ENCODE measurements at places on chromosomes 1 and 21.

DNA sequence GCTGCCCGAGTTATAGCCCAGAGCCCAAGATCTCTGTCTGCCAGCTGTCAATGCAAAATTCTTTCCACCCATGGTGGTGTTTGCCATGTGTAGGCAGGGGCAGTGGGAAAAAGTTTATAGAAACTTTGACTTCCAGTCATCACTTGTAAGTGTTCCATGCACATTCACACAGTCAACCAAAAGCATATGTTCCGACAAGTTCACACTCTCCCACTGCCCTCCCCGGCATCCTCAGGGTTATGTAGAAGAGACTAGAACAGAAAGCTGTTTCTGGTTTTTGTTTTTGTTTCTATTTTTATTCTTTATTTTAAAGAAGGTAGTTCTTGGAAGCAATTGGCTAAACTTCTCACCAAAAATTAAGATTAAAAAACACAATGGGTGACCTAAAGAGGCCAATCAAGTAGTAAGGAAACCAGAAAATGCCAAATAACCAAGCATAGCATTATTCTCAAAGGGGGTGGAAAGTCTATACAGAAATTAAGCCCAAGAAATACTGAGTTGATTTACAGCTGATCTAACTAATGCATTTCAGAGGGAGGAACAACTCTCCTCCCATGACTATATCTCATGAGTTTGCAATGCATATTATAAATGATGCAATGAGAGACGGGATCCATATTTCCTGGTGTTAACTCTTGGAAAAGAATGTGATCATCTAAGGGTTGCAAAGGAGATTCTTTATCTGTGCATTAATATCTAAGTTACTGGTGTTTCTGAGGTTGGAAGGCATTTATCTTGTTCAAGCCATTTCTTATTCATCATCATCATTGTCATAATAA lies 91.5 kb upstream of the ETS2 start:
- no peak for DNase-seq

DNA sequence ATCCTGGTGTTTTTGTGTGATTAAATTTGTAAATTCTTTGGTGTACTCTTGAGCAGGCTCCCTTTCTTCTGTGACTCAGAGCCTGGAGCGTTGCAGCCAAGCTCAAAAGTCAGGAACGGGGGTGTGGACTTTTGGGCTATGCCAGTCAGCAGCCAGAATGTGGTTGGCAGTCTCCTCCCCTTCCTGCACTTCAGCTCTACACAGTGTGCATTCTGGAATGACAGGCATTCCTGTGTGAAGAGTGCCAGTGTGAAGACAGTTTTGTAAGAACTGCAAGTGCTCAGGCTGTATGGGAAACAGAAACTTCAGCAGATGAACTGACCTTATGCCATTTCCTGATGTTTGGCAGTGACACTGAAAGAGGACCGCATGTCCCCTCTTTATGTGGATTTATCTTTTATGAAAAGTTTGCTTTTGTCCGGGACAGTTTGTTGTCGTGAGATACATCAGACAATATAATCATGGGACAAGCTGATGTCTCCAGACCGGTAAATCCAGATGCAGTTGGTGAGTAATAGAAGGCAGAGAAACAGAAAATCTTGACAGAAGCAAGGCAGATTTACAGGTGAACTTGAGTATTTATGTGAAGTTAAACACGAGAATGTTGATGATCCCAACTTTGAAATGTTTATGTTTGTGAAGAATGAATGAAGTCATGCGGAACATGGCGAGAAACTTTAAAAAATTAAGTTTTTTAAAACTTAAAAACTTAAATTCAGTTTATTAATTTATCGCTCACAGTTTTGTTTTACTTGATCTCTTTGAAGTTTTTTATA lies 67.7 kb upstream of the RCC1 start:
- DNase-seq: no peak

GRCh38 chr1:239276051-239276450 lies 110.3 kb upstream of the CHRM3 start:
- no peak for DNase-seq

GRCh38 chr21:14949603-14950002 lies 115.2 kb downstream of the NRIP1 start:
- no peak for DNase-seq

GRCh38 chr1:36751525-36751924 lies 268.8 kb upstream of the CSF3R start:
- no peak for DNase-seq

DNA sequence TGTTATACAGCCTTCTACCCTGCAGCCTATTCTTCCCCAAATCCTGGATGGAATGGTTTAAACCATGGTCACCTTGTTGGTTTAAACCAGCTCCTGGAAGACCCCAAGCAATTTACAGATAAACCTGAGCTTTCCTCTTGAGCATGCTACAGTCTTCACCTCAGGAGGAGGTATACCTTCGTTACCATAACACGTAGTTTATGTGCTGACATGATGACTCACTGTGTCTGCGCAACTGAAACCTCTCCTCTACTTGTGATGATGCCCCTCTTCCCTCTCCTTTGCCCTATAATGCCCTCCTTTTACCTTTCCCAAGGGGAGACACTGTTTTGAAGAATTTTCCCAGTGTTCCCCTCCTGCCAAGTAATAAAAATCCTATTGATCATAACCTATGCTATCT lies 457.3 kb upstream of the RGS18 start:
- no peak for DNase-seq

GRCh38 chr1:8465692-8466091 lies 147.8 kb downstream of the SLC45A1 start:
- DNase-seq: no peak

DNA sequence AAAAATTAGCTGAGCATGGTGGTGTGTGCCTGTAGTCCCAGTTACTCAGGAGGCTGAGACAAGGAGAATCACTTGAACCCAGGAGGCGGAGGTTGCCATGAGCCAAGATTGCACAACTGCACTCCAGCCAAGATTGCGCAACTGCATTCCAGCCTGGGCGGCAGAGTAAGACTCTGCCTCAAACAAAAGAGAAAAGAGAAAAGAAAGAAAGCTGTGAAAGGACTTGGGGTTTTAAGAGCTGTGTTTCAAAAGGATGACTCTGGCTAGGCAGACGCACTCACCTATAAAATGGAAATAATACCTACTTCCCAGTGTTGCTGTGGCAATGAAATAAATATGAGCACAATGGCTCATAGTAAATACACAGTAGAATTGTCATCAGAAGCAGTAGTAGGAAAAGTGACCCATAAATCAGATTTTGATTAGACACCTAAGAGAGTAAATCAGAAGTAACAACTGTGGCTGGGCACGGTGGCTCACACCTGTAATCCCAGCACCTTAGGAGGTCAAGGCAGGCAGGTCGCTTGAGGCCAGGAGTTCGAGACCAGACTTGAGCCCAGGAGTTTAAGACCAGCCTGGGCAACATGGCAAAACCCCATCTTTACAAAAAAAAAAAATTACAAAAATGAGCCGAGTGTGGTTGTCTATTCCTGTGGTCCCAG lies 45.9 kb upstream of the PUM1 start:
- no peak for DNase-seq

- DNase-seq: no peak
These were observed 8.3 kb upstream of the RNF19B start for GRCh38 chr1:32972814-32973428.

DNA sequence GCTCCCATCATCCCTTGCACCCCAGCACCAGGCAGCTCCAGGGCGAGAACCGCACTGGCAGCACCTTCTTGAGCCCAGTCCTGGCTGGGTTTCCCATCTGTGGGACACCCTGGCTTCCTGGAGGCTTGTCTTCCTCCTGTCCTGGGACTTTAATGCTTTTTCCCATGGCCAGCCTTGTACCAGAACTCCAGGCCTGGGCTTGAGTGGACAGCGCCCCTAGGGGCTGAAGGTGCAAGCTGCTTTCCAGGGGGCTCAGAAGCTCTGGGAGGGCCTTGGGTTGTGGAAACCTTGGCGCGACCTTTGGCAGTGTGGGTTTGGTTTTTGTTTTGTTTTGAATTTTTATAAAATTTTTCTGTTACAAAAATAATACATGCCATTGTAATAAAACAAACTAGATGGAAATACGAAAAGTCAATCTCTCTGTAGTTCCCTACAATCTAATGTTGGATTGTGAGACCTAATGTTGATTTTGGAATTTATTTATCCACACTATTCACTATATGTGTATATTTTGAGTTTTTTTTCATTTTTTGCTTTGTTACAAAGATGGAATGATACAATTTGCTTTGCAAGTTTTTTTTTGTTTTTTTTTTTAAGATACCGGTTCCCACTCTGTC lies 33.8 kb upstream of the RPL11 start:
- DNase-seq: no peak

DNA sequence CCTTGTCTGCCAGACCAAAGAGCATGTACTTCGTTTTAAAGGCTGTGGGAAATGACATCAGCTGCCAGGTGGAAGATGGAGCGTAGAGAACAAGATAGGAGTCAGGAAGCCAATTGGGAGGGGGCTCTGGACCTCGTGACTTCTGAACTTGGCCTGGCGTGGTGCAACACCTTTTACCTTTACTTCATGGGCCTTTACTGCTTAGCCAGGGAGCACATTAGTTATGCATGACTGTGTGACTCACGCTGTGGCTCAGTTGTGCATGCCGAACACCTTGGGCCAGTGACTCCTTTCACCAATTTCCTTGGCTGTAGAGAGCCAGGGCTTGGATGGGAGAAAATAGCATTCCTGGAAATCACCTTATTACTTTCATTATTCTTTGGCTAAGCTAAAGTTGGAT lies 7.2 kb downstream of the XCL1 start:
- DNase-seq: no peak

GRCh38 chr1:45394342-45394741 lies 54.1 kb upstream of the MUTYH start:
- DNase-seq: no peak

GRCh38 chr1:109350655-109351054 lies 43.8 kb upstream of the MYBPHL start:
- DNase-seq: no peak

DNA sequence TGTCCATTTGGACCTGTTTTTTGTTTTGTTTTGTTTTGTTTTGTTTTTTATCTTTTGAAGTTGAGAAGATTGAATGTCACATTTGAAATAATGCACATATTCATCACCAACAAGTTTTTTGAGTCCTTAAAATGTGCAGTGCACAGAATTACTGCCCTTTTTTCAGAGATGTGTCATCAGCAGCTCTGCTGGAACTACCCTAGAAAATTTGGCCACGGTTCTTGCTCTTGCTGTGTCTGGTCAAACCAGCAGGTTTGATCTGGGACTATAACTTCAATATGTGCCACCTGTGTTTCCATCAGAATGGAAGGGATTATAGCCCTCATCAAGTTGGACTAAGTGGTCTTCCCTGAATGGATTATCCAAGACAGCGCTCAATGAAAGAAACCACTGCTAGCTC lies 24.1 kb upstream of the CNN3 start:
- no peak for DNase-seq

- DNase-seq: no peak
These were observed 22.9 kb downstream of the SPEN start for GRCh38 chr1:15870421-15870820.

- no peak for DNase-seq
These were observed 256.7 kb upstream of the CAMK1G start for GRCh38 chr1:209326831-209327230.

DNA sequence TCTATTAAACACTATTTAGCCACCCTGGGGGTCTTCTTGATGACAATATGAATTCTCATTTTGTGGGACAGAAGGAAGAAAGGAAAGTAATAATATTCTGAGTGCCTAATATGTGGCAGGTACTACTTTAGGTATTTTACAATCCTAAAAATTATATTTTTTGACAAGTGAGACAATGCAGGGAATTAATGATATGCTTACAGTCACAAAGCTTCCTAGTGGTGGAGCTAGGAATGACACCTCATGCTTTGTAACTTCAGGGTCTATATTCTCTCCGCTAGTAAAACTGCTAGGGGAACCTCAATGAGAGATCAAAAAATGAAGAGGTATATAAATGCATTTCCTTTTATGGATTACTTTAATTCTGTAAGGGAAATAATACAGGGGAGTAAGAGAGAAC lies 44.3 kb downstream of the TPR start:
- DNase-seq: no peak

DNA sequence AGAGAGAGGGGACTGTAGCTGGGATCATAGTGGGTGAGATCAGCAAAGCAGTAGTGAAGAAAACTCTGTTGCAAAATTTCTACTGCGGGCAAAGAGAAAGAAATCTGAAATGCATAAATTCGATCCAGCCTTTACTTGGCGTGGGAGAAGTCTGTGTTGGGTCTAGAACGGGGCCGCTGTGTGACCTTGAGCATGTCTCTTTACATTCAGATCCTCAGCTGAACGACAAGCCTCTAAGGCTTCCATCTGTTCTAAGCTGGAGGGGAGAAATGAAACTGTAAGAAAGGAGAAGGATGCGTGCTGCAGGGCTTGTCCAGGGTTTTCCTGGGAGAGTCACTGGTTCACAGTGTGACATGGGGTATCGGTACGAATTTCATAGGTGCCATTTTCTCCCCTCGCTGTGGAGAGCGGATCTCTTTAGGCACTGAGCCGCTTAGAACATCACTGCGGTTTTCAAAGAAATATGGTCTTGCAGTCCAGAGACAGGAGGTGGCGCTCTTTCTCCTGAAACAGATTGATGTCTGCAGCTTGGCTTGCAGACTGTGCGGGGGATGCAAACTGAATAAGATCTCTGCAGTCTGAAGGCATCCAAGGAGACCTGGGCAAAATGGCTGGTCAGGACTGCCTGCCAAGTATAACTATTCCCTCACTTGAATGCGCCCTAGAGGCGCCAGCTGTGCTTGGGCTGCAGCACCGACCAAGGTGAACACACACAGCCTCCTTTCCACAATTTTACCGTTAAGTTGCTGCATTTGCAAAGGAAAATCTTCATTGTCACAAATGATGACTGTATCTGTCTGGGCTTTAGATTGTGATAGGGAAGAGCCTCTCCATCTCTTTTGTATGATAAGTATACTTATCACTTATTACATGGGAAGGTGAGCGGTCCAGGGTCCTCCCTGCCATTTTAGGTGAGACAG lies 104.1 kb downstream of the XCL2 start:
- peak; percentile 65 for DNase-seq

DNA sequence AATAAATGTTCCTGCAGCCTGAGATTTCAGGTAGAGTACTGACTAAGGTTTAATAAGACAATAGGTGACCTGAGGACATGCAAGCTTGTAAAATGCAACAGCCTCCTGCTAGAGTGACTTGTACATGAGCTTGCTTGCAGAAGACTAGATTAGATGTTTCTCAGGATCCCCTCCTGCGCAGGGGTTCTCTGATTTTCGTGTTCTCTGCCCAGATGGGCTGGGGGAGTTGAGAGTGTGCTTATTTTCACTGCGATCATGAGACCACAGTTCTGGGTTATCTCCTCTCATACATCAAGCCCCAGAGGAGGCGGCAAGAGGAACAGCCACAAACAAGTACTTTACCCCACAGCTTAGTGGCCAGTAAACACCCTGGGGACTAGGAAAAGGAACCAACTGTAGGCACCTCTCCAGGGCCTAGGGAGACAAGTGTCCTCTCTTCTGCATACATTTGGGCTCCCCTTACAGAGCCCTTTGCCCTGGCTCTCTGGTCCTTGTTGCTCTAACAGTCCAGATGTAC lies 8.0 kb downstream of the TMEM81 start:
- DNase-seq: no peak

- no peak for DNase-seq
These were observed 56.2 kb upstream of the WDR26 start for GRCh38 chr1:224490549-224491537.
